NCI-H1105 treated with DMSO at 0.1 percent for 48 hours (cell line): ENCODE measurements at places on chromosomes 6 and 20.

GRCh38 chr6:29553268-29554057 is 6.1 kb downstream of the UBD start:
- DNase-seq = peak; percentile 19

- no peak for DNase-seq
These were observed 71.9 kb downstream of the NOL4L start for GRCh38 chr20:32513031-32513866.

DNA sequence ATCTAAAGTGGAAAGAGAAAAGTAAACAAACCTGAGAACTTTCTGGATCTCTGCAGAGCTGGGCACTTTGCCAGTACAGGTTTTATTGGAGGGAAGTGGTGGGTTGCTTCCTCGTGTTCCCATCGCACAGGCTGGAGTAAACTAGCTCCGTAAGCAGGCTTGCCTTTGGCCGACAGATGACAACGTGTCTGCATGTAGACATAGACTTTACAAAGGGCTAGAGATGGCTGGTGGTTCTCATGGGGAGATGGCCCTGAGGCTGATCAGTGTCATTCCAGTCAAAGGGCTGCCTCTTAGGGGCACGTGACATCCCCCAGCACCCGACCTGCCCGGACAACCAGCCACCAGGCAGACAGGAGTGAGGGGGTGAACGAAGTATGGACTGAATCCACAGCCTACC is 98.8 kb downstream of the YTHDF1 start:
- DNase-seq = peak; percentile 31

GRCh38 chr6:11492464-11493290 is 44.9 kb upstream of the TMEM170B start:
- no peak for DNase-seq
